ENCODE measurements at places on chromosomes 16 and 17.

DNA sequence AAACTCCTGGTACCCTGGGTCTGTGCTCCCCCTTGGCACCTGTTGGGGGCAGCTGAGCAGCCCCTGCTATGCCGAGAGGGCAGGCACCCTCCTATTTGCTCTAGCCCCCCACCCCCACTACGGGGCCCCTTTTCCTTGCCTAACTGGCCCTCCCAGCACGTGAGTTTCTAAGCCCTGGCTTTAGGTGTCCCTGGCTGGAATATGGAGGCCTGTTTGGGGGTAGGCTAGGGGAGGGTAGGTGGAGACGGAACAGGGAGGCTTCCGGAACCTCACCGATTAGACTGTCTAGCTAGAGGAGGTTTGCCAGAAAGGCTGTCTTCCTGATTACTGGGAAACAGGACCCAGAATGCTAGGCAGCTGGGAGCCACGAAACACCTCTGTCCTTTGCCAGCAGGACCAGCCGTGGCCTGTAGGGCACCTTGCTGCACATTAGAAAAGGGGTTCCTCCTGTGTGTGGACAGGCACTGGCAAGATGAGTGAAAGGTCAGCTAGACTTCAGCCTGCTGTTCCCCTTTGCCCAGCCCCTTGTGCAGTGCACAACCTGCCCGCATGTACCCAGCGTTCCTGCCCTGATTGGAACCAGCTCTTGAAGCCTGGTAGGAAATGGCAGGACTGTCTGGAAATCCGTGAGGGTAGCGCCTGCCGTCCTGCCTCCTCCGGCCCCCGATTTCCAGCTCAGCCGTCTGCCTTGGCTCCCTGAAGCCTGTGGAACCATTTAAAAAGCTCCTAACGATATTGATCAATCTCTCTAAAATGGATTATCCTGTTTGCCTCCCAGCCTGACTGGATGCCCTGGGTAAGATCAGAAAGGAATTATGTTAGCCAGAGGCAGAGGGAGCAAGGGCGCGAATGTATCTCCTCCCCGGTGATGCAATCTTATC is 83.4 kb upstream of the GSE1 start:
- DNase-seq = no peak

DNA sequence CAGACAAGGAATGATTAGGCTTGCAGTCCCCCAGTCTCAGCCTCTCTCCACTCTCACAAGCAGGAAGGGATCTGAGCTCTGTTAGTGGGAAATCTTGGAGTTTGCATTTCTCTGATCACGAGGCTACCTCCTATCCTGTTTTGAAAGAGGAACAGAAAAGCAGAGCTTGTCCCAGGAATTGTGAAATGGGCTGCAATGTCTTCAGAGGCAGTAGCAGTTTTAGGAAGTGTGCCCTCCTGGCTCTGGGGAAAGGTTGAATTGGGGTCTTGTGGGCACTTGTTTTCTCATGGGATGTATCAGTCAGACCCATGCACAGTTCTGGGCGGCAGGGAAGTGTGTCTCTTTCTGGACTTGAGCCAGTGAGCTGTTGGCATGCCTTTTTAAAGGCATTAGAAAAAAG is 22.8 kb downstream of the NUP85 start:
- DNase-seq = no peak

GRCh38 chr16:73095142-73095820 is 47.4 kb upstream of the ZFHX3 start:
- DNase-seq = no peak

DNA sequence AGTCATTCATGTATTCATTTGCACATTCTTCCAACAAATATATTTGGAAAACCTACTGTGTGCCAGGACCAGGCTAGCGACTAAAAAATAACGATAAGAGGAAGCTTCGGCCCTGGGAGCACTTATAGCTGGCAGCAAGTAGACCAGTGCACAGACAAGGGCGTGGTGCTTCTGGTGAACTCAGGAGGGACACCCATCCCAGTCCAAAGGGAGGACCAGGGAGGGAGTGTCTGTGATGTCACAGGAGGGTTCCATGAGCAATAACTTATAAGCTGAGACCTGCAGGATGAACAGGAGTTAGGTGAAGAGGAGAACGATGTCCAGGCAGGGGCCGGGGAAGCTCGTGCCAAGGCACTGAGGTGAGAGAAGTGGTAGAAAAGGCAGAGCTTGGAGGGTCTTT is 17.4 kb upstream of the PHOSPHO1 start:
- no peak for DNase-seq

- DNase-seq = no peak
These were observed 177.3 kb upstream of the RBL2 start for GRCh38 chr16:53257001-53257400.

DNA sequence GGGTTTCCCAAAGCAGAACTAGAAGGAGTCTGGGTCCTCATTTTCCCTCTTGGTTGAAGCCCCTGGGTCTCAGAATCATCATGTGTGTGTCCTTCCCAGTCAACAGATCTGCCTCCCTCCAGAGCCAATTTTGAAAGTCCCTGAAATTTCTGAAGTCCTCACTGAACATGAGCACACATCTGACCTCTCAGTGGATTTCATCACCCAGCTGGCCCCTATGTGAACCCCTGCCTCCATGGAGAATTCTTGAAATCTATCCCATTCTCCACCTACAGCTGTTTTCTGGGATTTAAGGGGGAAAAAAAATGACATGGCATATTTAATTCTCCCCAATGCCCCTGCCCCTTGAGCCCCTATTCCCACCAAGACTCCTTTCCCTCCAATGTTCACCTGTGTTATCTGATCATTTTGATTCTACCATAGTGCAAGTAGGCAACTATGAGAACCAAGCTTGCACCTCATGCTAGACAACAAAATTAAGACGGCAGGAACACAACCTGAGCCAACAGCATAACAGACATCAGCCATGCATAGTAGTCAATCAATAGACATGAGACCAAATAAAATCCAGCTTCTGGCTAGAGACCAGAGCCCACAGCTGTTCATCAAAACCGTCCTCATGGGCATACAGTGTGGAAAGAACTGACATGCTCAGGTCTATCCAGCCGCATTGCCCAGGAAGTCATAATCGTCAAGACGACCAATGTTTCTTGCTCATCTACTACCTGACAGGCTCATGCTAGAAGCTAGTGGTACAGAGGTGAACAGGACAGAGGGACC is 14.9 kb downstream of the SOX9 start:
- DNase-seq = no peak

GRCh38 chr16:85462714-85463611 is 150.2 kb upstream of the GSE1 start:
- DNase-seq = no peak

DNA sequence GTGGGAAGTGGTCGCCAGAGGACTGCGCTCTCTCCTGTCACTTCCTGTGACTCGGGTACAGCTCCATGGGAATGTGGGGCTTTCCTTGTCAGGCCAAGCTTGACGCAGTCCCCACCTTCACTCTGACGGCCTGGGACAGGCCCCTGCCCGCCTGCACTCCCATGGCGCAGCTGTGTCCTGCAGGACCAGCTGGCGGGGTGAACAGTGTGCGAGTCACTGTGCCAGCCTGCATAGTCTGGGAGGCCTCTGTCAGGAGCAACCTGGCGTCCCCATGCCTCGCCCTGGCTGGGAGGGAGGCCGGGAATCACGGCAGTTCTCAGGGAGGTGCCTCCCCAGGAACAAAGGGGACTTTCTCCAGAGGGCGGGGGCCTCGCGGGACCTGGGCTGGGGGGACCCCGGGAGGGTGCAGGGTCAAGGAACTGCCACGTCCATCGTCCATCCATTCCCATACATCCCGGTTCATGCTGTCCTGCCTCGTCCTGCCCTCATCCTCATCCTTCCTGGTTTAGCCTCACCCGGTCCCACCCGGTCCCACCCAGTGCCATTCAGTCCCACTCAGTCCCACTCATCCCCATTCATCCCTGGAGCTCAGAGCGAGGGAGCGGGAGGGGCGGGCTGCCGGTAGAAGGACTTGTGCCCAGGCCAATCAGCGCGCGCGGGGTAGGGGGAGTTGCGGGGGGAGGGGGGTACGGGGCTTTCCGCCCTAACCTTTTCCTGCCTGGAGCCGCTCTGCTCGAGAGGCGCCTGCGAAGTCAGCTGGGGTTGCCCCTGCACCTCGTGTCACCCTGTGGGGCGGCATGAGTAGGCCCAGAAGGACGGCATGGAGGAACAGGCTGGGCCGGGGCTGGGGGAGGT is 13.4 kb downstream of the FLYWCH1 start:
- no peak for DNase-seq

DNA sequence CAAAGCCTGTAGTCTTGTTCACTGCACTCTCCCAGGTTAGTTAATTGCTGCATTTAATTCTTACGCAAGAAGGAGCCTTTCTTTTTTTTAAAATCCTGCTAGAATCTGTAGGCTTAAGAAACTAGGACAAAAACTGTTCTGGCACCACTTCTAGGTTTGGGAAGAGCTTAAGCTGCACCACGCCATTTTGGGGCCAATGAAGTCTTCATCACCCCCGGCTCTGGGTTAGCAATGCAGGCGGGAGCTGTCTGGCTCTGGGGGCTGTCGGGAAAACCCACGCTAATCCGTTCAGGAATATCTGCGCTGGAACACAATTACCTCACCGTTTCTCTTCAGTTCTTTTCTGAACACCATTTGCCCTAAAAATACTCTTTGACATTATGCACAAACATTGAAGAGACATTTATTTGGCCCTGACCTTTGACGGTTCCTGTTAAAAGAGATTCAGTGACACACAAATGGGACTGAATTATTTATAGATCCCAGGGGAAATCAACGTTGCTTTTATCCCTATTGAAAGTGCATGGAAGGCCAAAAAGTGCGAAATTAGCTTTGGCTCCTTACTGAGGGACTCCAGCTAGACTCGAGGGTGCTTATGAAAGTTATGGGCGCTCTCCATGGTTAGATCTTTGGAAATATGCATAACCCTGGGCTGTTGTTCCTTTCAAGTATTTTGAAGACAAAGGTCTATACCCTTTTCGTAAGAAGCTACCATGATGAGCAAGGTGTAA is 249.2 kb downstream of the HAPSTR1 start:
- DNase-seq = no peak

DNA sequence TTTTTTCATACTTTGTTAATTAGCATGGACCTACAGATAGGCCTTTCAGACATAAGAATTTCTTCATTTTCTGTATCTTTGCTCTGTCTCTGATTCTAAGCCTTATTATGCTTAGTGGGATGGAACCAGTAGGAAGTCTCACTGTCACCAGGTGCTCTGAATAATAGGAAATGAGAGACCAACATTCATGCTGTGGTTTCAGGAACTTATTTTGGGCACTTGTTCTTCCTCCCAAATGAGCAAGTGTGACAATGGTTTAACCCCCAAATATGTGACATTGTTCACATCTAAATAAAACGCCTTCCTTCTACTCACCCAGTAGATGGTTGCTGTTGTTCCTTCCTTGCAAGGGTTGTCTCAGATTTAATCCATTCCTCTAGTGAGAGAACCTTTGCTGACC is 100.2 kb downstream of the SYCE1L start:
- DNase-seq = no peak

- DNase-seq = no peak
These were observed 47.6 kb downstream of the AKAP1 start for GRCh38 chr17:57132663-57133062.

DNA sequence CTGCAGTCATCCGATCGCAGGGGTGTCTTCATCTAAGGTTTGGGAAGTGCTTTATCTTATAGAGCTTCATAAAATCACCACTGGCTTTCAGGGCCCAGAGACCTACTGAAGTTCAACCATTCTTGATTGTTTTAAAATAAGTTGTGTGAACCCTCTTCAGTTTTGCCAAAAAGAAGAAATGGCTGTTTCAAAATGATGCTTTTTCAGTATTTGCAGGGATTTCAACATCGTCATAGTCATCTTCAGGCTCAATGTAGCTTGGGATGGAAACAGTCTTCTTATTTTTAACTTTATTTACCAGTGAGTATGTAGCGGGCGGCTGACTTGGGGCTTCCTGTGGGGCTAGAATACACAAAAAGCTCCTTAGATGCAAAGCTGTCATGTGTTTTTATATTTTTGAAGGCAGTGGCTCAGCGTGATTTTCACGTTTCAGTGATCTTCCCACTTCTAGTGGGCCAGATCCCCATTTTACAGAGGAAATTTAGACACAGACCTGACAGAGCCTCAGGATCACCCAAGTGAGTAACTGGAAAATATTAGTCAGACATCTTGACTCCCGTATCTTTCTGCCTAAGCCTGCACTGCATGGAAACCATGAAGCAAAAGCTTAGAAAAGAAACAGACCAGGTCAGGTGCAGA is 19.1 kb upstream of the ZNF594 start:
- no peak for DNase-seq

DNA sequence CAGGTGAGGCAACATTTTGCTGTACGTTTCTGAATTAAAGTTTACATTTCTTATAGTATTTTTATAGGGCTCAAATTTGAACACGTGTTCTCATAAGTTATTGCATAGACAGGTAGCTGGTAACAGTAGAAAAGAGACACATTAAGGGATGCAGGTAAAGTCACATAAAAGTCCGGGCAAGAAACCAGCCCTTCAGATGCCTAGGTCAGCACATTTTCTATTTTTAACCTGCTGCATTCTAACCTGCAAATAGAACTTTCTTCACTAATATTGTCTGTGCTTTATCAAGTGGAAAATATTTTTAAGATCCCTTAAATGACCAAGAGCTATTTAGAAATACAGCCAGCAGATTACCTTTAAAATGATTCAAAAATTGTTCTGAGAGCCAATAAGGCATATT is 307.4 kb upstream of the AXIN2 start:
- no peak for DNase-seq

GRCh38 chr16:15482748-15483298 is 48.4 kb downstream of the BMERB1 start:
- DNase-seq = no peak

GRCh38 chr16:2927010-2927646 is 15.4 kb downstream of the FLYWCH1 start:
- peak; percentile 76 for DNase-seq

- no peak for DNase-seq
These were observed 1.5 kb downstream of the RSKR start for GRCh38 chr17:28612531-28612930.

DNA sequence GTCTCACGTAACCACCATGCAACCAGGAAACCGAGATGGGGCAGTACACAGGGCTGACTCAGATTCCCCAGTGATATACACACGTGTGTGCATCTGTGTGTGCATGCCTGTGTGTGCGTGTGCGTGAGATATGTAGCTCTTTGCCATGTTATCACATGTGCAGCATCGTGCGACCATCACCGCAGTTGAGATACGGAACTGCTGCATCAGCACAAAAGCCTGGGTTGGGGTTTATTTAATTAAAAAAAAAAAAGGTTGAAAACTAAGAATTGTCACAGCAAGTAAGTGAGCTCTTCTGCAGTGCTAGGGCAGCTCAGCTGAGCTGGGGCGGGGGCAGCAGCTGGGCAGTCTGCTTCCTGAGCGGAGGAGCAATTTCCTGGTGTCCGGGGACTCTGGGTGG is 152.5 kb downstream of the RBFOX3 start:
- no peak for DNase-seq

- DNase-seq = no peak
These were observed 19.7 kb upstream of the SNTB2 start for GRCh38 chr16:69166946-69167930.
